ENCODE measurements at places on chromosomes 7 and 10. TPM values are rescaled to one million over a fixed set of nuclear protein-coding genes. Genes with fewer than 3 reads are reported as not detected.

Gene GLRX3
- total RNA-seq, result 54.6 TPM

Gene TEX47
- total RNA-seq, result not detected

Gene RELN
- 1.6 TPM for total RNA-seq

Gene EDRF1
- total RNA-seq, result 17.9 TPM

Gene THAP5
- 20.5 TPM for total RNA-seq

Gene ARHGAP22
- total RNA-seq, result 2.9 TPM

Gene ATP6V0A4
- not detected for total RNA-seq

Gene BAMBI
- total RNA-seq, result 0.85 TPM

Gene ECHDC3
- 10.2 TPM for total RNA-seq

Gene CCL24
- 7.4 TPM for total RNA-seq

Gene SKIDA1
- total RNA-seq, result not detected

Gene STOX1
- total RNA-seq, result 3.4 TPM

Gene POR
- 150 TPM for total RNA-seq

Gene CDK14
- 5.5 TPM for total RNA-seq

Gene ZNF853
- total RNA-seq, result 0.79 TPM

Gene GJC3
- total RNA-seq, result not detected

Gene ZNF425
- total RNA-seq, result 1.9 TPM

Gene SEC61A2
- 5.8 TPM for total RNA-seq

Gene FAM131B
- 3.4 TPM for total RNA-seq

Gene GHRHR
- not detected for total RNA-seq

Gene KIAA1549
- 2.7 TPM for total RNA-seq

Gene GRID2IP
- total RNA-seq, result 0.75 TPM

Gene OR2A5
- total RNA-seq, result not detected

Gene GNA12
- 32.9 TPM for total RNA-seq

Gene TUBAL3
- 38.6 TPM for total RNA-seq

Gene TAS2R3
- 2.1 TPM for total RNA-seq

Gene SYCE1
- not detected for total RNA-seq

Gene SLC13A4
- not detected for total RNA-seq

Gene GIMAP6
- 6.4 TPM for total RNA-seq

Gene APBB1IP
- total RNA-seq, result 4.6 TPM

Gene UNCX
- not detected for total RNA-seq

Gene MBLAC1
- total RNA-seq, result 2.7 TPM

Gene ANXA7
- total RNA-seq, result 97.5 TPM

Gene NDUFA5
- 98.6 TPM for total RNA-seq

Gene BHLHA15
- total RNA-seq, result 3.3 TPM

Gene TACR2
- total RNA-seq, result 0.61 TPM

Gene ABCB1
- 259 TPM for total RNA-seq

Gene IPMK
- 14.3 TPM for total RNA-seq

Gene RGS10
- 8.9 TPM for total RNA-seq

Gene AZGP1
- 3.4 TPM for total RNA-seq

Gene FAM25A
- not detected for total RNA-seq

Gene DPCD
- total RNA-seq, result 12.9 TPM

Gene FGF8
- not detected for total RNA-seq

Gene COMMD3
- 50.0 TPM for total RNA-seq

Gene SPAM1
- total RNA-seq, result not detected

Gene ZRANB1
- total RNA-seq, result 10.6 TPM

Gene LRMDA
- 10.6 TPM for total RNA-seq

Gene CTNNA3
- total RNA-seq, result 1.0 TPM

Gene SPDYE3
- not detected for total RNA-seq
